ENCODE measurements at places on chromosomes 6 and 20. TPM values are rescaled to one million over a fixed set of nuclear protein-coding genes. Genes with fewer than 3 reads are reported as not detected.

DNA sequence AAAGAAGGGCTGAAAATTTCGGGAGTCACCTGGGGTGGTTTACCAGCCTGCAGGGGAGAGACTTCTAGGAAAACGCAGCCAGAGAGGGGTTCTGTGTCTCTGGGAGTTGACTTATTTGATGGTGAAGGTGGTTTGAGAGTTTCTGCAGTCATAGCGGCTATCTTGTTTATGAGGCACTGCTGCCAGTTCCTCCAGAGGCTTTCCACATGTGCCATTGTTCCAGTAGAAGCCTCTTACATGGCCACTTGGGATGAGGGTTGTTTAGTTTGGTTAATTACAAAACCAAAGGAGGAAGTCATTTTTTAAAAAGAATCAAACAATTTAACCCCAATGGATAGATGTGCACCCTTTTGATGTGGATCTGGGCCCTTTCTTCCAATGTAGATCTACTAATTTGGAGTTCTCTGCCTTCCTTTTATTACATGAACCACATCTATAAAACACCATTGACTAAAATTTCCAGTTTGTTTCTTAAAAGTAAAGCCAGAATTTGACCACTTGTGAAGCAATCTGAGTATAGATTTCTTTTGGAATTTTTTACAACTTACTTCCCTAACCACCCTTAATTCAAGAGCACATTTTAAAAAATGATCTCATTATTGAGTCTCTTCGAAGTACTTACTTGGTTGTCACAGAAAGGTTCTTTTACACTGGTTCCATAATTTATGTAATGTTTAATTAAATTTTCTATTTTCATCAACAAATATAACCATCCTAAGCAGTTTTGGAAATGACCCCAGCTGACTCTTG is 97.6 kb downstream of the TCP11 start:
- no peaks in the 10 kb centered on the region for H3K36me3 ChIP-seq
- H3K27ac ChIP-seq: no peak overlapping the region
- H3K4me3 ChIP-seq: no peak overlapping the region
- no peak for DNase-seq

HLA-F gene
- 585 TPM for total RNA-seq

GRCh38 chr6:42199106-42199981 is 4.6 kb upstream of the GUCA1B start:
- no peaks in the 10 kb centered on the region for H3K27me3 ChIP-seq
- H3K36me3 ChIP-seq: no peaks in the 10 kb centered on the region
- no peak for DNase-seq

DNA sequence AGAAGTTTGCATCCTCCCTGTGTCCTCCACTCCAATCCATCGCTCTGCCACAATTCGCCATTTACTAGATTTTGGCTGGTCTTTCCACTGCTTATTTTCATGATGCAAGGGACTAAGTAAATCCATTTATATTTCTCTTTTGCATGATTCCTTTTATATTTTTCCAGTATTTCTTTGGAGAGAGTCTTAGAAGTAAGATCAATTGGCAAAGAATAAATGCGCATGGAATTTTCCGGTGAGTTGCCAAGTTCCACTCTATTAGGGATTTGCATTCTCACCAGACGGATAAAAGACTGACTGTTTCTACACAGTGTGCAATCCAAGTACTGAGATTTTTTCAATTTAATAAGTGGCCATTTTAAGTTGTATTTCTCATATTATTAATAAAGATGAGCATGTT is 91.7 kb upstream of the PHACTR3 start:
- peaks cover 8% of the 10 kb centered on the region for H3K27me3 ChIP-seq
- no peak overlapping the region for H3K27ac ChIP-seq
- no peaks in the 10 kb centered on the region for H3K4me1 ChIP-seq
- DNase-seq: no peak
- H3K36me3 ChIP-seq: no peaks in the 10 kb centered on the region

- no peaks in the 10 kb centered on the region for H3K27me3 ChIP-seq
- DNase-seq: no peak
- no peak overlapping the region for H3K4me3 ChIP-seq
- H3K27ac ChIP-seq: no peak overlapping the region
- no peaks in the 10 kb centered on the region for H3K36me3 ChIP-seq
- no peaks in the 10 kb centered on the region for H3K4me1 ChIP-seq
Observed at GRCh38 chr6:29097803-29098202, 1.5 kb upstream of the OR2J1 start.

BEND6 gene
- total RNA-seq: not detected

GRCh38 chr6:139944131-139944530 is 569.7 kb upstream of the CITED2 start:
- H3K4me1 ChIP-seq: no peaks in the 10 kb centered on the region
- no peaks in the 10 kb centered on the region for H3K27me3 ChIP-seq
- H3K36me3 ChIP-seq: no peaks in the 10 kb centered on the region
- no peak overlapping the region for H3K27ac ChIP-seq
- H3K4me3 ChIP-seq: no peak overlapping the region

DNA sequence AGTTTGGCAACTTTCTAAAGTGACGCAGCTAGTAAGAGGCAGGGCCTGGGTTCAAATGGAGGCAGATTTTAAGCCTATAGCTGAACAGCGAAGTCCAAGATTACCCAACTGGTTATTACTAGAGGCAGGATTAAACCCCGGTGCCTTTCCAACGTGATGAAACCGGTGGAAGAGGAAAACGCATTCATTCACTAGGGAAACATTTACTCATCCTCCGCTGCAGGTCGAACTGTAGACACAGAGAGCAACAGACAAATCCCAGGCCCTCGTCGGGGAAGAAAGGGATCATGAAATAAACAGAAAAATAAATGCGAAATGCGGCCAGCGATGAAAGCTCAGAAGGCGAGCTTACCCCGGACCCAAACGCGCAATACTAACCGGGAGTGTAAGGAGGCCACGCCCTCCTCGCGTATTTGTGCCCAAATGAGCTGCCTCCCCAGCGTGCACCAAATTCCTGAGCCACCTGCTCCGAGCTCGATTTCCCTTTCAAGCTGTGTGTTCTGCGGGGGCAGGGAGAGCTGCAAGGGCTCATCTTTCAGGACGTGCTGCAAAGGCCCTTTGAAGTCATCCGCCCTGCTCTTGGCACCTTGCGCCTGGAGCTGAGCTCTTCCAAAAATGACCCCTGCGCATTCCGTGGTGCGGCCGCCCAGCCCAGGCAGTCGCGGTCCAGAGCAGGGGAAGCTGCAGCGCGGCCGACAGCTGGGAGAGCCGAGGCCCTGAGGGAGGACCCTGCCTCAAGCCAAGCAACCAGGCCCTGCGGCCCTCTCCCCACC is 46.9 kb downstream of the PDYN start:
- no peaks in the 10 kb centered on the region for H3K27me3 ChIP-seq
- H3K4me3 ChIP-seq: no peak overlapping the region
- no peaks in the 10 kb centered on the region for H3K4me1 ChIP-seq
- H3K36me3 ChIP-seq: no peaks in the 10 kb centered on the region
- H3K27ac ChIP-seq: no peak overlapping the region

- no peaks in the 10 kb centered on the region for H3K27me3 ChIP-seq
- H3K36me3 ChIP-seq: no peaks in the 10 kb centered on the region
- no peak for DNase-seq
- H3K4me3 ChIP-seq: no peak overlapping the region
Observed at GRCh38 chr20:22836211-22836610, 198.9 kb upstream of the SSTR4 start.

DNA sequence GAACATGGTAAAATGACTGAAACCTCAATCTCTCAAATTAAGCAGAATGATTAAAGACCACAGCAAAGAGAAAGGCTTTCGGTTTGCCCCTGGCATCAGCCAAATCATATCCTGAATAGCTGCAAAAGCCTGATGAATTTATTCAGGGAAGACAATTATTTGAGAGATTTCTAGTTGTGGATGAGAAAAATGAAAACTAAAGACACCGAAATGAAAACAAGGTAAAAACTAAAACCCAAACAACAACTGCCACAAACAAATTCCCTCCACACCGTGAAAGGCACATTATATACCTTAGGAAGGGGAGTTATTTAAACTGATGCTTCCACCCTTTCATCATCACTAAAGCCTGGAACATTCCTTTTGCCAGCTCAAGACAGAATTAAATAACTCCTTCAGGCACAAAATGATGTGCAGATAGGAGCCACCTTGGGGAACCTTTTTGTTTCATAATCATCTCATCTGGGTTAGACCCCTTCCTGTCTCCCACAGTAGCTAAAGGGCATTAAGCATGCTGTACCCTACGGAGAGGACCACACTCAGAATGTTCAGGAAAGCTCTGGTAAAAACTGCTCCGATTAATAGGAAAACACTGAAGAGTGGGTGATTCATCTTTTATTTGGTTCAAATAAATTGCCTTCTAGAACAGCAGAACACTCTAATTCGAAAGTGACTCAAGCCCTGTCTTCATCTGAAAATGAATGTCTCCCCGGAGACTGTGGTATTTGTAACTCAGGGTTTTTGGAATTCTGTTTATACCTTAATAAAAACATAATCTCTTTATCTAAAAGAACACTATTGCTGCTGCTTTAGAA is 9.1 kb upstream of the ANKRD60 start:
- H3K4me3 ChIP-seq: no peak overlapping the region
- peak overlapping the region; percentile 62 for H3K27ac ChIP-seq
- DNase-seq: no peak
- H3K36me3 ChIP-seq: no peaks in the 10 kb centered on the region
- H3K27me3 ChIP-seq: no peaks in the 10 kb centered on the region

OPRM1 gene
- total RNA-seq: not detected

PTP4A1 gene
- 22.6 TPM for total RNA-seq

DNA sequence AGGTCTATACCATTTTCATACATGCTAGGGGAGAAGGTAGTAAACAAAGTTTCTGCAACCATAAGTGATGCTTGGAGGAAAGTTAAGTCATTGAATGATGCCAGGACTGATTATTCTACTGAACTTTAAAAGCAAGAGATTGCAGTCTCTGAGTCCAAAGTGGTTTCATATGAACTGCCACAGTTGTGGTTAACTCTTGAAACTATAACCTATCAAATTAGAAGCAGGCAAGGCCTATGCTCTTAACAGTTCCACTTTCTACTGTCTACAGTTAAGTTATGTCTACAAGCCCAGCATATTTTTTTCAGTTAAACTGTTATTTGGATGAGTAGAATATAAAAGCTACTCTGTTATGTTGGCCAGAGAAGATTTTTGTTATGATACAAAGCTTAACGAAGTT is 326.5 kb upstream of the RUNX2 start:
- H3K4me3 ChIP-seq: no peak overlapping the region
- no peak overlapping the region for H3K27ac ChIP-seq
- no peak for DNase-seq
- peaks cover 23% of the 10 kb centered on the region for H3K4me1 ChIP-seq
- H3K27me3 ChIP-seq: no peaks in the 10 kb centered on the region

GRCh38 chr20:14599613-14600012 is 262.2 kb upstream of the FLRT3 start:
- H3K36me3 ChIP-seq: no peaks in the 10 kb centered on the region
- H3K27me3 ChIP-seq: no peaks in the 10 kb centered on the region
- H3K4me1 ChIP-seq: no peaks in the 10 kb centered on the region
- H3K4me3 ChIP-seq: no peak overlapping the region

E2F1 gene
- 2.2 TPM for total RNA-seq

GRCh38 chr20:38152175-38152620 is 12.9 kb downstream of the TGM2 start:
- H3K4me3 ChIP-seq: no peak overlapping the region
- H3K27ac ChIP-seq: no peak overlapping the region
- H3K4me1 ChIP-seq: no peaks in the 10 kb centered on the region
- DNase-seq: no peak

TNFAIP3 gene
- total RNA-seq: 145 TPM

DNA sequence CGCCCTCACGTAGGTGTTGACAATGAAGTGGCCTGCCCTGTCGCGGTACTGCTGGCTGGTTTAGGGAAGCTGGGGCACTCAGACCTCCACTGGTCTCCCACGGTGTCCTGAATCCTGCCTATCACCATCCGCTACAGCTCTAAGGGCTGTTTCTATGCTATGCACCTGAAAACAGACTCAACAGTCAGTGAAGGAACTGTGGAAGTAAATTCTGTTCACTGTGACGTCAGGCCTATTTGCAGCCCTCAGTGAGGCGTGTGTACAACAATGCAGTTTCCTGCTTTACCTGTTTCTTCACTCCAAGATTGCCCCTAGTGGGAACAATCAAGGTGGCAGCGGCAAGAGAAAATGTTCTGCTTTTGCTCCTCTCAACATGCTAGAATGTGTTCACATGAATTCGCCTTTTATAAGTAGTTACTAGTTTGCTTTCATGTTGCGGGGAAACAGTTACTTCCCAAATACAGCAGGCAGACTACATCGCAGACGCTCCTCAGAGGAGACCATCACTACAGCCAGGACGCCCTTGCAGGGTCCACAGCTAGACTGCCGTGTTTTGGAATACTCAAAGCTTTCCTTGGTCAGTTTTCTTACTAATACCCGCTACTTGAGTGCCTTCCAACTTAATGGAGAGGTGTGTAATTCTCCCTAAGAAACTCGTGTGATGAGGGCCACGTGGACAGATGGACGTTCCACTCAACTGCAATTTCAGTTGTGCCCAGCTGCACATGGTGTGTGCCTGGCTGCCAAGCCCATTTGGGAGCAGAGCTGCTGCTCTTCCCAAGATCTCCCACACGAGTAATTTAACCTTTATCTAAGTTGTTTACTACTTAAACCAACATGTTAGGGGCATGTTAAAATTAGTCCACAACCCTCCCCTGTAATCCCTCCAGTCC is 25.4 kb downstream of the DIDO1 start:
- no peaks in the 10 kb centered on the region for H3K27me3 ChIP-seq
- peaks cover 36% of the 10 kb centered on the region for H3K36me3 ChIP-seq
- H3K4me3 ChIP-seq: no peak overlapping the region

TFB1M gene
- total RNA-seq: 36.6 TPM

DNA sequence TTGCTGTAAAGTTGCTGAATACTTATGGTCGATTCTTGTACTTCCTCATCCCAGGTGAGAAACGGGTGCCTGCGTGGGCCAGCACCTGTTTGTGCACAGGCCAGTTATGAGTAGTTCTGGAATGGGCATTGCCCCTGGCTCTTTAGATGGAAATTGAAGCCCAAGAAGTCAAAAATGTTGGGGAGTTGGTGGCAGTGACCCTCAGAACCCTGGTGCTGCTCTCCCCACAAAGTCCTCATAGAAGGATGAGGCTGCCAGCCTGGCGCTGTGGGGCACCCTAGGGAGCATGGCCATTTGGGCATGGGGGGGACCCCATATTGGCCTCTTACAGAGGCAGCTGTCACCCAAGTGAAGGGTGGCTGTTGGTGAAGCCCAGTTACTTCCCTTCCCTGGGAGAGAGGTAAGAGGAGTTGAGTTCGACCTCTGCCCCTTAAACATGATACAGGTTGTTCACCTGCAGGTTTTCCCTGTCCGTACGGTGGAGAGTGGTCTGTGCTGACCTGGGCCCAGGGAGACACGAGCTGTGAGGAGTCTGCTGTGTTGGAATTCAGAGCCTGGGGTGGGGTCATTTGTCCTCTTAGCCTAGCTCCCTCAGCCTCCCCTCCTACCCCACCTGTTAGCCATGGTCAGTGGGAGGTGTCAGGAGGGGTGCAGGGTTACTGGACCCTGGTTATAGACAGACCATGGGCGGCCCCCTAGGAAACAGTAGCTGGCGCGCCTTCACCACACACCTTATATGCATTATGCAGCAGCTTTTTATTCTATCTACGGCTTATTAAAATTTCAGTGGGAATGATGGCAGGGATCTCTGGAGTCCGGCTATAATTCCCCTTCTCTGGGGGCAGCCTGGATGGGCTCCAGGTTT is 4.9 kb downstream of the HMGA1 start:
- no peak overlapping the region for H3K27ac ChIP-seq
- no peaks in the 10 kb centered on the region for H3K27me3 ChIP-seq
- peaks cover 57% of the 10 kb centered on the region for H3K4me1 ChIP-seq
- no peak for DNase-seq

TOX2 gene
- total RNA-seq: 0.64 TPM

Measured in CD4-positive, alpha-beta memory T cell (primary cell).